Stimulated activated CD4-positive, alpha-beta T cell treated with anti-CD3 and anti-CD28 coated beads, TNF-alpha, amount 100 ng/mL, for 1 hour (primary cell): ENCODE measurements at places on chromosomes 5 and 9.

- DNase-seq = no peak
These were observed 66.7 kb downstream of the KCNIP1 start for GRCh38 chr5:170570476-170570875.

DNA sequence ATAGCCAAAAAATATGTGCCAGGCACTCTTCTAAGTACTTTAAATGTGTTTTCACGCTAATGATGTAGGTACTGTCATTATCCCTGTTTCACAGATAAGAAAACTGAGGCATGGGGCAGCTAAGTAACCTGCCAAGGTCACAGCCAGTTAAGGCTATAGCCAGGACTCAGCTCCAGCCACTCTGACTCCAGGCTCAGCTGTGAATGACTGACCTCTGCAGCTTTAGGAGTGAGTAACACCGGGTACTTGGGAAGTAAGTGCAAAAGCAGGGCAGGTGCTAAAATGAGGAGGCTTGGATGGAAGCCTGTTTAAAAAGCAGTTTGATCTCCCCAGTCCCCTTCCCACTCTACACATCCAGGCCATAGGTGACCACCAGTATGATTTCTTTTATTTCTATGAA lies 10.6 kb upstream of the SHC3 start:
- DNase-seq = no peak

DNA sequence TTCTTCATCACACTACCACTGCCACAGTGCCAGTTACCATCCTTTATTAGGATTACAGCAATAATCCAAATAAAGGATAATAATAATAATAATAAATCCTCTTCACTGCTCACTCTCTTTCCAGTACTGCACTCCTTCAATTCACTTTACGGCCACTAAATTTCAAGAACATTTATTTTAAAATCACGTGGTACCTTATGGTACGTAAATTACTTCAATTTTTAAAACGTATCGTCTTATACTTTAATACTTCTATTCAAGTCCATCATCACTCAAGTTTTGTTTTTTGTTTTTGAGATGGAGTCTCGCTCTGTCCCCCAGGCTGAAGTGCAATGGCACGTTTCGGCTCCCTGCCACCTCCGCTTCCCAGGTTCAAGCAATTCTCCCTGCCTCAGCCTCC lies 36.5 kb downstream of the PTBP3 start:
- no peak for DNase-seq

DNA sequence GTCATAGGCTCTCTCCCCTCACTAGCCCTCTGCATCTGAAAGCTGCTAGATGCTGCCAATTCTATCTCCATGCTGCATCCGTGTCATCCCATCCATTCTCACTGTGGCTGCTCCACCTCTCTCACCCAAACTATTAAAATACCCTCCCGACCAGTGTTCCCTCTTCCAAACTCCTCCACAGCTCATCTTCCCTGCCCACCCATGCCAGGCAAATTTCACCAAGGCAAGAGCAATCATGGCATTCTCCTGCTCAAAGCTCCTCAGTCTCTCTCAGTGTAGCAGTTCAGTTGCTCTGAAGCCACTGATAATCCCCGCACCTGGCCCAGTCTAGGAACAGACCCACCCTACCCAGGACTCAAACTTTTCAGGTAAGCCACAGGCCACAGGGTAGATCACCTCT lies 48.4 kb downstream of the SPOCK1 start:
- DNase-seq = no peak

GRCh38 chr9:129454467-129455067 lies 166.3 kb downstream of the C9orf50 start:
- no peak for DNase-seq

DNA sequence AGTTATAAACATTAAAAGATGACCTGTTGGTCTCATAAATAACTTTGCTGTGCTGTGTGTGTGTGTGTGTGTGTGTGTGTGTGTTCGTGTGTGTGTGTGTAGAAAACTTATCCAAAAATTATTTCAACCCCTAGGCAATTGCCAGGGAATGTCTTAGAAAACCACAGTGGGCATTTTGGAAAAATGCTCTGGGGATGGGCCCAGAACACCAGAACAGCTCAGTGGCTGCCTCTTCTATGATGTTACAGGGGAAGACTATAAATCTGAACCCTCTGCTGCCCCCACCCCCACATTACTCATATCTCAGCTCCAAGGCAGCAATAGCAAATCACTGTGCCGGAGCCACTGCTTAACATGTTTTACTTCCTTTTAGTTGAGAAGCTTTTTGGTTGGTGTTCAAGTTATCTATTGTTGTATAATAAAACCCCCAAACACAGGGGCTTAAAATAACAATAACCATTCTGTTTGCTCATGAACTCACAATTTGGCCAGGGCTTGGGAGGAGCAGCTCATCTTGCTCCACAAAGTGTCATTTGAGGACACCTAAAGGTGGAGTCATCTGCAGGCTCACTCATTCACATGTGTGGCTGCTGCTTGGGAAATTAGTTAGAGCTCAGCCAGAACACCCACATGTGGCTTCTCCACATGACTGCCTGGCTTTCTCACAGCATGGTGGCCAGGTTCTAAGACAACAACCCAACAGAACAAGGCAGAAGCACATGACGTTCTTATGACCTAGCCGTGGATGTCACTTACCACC lies 40.4 kb downstream of the ACTBL2 start:
- no peak for DNase-seq

DNA sequence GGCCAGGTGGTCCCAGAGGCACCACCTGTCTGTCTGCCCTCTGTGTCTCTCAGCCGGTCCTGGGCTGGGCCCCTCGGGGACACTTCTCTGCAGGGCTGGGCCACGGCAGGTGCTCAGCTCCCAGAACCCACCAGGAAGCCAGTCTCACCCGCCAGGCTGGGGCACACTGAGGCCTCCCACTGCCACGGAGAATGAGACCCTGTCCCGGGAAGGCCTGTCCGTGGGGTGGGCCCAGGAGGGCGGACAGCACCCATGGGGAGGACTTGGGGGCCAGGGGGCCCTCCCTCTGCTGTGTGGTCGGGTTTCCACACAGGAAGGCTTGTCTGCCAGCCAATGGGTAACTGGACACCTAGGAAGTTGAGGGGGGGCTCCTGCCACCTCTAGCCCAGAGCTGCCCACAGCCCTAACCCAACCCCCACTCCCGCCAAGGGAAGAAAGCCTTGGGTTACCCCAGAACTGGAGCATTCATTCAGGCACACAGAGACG lies 4.1 kb upstream of the TUBB4B start:
- DNase-seq = no peak

- peak; percentile 28 for DNase-seq
These were observed 60.8 kb downstream of the FOXD1 start for GRCh38 chr5:73387601-73388305.

GRCh38 chr9:38172586-38172985 lies 103.6 kb upstream of the SHB start:
- no peak for DNase-seq

DNA sequence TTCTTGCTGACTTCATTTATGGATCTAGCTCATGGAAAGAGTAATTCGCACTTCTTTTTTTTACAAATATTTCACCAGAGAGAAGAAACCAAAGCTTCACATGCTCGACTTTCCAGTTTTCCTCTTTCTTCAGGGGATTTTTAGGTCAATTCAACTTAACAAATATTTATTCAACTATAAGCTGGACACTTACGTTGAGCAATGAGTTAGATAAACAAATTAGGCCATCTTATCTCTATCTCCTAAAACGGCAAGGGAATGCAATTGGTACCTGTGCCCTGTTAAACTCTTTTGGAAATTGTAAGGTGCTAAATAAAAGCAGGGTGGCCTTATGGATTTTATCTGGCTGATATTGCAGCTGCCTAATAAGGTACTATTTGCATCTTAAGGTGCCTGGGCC lies 145.1 kb upstream of the RAI14 start:
- DNase-seq = no peak

GRCh38 chr5:4156889-4157288 lies 561.3 kb downstream of the IRX1 start:
- no peak for DNase-seq

DNA sequence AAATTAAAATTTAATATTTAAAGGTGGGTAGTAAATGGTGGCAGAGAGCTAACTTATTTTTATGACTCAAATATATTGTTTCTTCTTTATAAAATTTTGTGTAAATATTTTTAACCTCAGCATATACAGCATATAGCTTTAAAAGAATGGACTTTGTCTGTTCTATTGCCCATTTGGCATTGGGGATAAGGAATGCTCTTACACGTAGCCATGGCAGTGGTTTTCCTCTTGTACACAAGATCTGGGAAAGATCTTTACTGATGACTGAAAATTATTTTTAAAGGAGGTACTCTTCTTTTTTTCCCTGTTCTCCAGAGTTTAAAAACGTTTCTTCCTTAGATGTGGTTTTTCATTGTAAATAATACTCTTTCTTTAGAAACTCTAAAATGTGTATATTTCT lies 75.0 kb downstream of the PBX3 start:
- DNase-seq = no peak

DNA sequence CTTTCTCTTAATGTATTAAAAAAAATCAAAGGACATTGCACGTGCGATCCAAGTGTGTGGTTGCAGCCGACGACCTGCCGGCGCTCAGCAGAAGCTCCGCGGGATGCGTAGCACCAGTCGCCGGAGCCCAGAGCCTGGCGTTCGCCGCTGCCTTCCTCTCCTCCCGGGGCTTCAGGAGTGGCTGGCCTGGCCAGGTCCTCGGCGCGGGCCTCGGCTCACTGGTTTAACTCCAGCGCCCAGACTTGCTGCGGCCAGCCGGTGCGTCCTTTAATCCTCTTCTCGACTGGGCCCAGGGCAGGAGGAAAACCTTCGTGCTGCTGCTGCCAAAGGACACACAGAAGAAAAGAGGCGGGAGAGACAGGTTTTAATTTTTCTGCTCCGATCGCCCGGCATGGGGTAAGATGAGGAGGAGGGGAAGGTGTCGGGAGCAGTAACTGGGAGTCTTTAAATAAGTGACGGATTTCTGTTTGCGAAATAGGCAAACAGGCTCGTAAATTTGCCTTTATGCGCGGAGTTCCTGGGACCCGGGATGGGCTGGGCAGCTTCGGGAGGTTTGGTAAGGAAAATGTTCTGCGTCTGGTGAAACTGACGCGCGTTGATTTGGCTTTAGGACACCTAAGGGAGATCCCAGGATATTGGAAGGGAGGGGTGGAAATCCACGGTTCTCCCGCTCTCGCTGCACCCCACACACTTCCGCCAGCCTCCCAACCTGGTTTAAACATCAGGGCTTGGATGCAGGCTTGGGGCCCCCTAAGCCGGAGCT lies 2.3 kb downstream of the HAND1 start:
- no peak for DNase-seq

DNA sequence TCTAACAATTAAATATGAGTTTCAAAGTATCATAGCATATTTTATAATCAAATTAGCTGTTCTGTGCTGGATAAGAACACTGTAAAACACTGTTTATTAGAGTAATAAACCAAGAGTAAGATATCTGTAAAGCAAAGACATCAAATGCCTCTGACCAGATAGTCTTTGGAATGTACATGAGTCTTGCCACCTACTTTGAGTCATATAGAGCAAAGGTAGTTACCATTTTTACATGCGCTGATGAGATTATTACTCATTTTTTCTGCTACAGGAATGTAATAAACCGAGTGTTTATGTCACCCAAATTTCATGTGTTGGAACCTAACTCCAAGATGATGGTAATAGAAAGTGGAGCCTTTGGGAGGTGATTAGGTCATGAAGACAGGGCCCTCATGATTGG lies 654.5 kb downstream of the CETN3 start:
- no peak for DNase-seq

DNA sequence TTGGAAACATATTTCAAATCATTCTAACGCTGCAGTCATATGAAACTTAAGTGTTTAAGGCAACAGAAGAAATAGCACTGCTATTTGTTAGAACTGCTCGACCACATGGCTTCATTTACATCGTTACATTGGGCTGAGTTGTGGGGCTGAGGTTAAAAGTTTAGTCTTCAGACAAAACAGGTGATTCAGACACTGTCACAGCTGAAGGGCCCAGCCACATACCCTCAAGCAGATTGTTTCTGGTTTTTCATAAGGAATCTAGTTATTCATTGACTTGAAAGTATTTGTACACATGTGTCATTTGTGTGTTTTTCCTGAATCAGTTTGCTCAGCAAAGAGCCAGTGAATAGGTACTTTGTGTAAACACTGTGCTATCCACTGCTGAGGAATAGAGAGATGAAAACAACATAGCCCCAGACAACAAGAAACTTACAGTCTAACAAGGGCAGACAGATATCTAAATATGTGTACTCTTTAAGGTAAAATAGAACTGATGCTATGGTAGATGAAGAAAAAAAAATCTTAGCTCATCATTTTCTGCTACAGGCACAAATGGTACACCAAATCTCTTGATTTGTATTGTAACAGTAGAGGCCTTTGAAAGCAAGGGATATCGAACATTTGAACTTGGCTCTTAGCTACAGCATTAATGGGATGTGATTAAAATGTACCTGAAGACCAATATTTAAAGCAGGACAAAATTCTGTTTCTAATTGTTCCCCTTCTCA lies 357.6 kb upstream of the RPS23 start:
- DNase-seq = no peak

- no peak for DNase-seq
These were observed 196.3 kb downstream of the MLLT3 start for GRCh38 chr9:20426019-20426418.

DNA sequence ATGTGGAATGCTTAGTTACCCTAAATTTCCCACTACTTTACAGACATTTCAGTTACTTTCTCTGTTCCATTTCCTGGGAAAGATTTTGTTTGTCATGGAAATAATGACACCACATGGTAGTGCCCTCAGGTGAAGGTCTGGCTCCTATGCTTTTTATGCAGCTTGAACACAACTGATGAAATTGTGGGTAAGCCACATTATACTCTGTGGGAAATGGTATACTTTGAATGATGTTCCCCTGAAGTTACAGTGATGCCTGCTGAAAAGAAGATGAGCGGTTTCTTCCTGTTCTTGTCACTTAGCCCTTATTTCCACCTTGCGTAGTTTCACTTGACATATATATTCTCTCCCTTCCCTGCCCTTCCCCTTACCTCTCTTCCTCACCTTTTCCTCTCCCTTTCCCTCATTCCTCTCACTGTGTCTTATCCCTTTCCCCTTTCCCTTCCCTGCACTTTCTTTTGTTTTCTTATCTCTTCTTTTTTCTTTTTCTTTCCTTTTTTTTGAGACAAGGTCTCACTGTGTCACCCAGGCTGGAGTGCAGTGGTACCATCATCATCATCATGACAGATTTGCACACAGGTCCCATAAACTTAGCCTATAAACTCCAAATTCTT lies 280.8 kb upstream of the IL12B start:
- DNase-seq = no peak

- no peak for DNase-seq
These were observed 667 bp downstream of the FBXO10 start for GRCh38 chr9:37575511-37575914.

DNA sequence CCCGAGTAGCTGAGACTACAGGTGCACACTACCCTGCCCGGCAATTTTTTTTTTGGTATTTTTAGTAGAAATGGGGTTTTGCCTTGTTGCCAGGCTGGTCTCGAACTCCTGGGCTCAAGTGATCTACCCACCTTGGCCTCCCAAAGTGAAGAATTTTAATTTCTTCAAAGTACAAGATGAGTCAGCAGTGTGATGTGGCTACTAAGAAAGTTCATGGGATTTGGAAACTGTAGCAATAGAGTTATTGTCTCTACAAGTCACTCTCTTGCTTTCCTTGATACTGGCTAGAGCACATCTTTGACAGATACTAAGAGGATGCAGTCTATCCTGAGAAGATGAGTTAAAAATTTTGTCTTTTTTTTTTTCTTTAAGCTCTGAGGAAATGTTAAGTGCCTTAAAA lies 1.6 kb downstream of the CREB3 start:
- DNase-seq = no peak
